Effector CD8-positive, alpha-beta T cell (primary cell): ENCODE measurements at places on chromosomes 13 and 19.

DNA sequence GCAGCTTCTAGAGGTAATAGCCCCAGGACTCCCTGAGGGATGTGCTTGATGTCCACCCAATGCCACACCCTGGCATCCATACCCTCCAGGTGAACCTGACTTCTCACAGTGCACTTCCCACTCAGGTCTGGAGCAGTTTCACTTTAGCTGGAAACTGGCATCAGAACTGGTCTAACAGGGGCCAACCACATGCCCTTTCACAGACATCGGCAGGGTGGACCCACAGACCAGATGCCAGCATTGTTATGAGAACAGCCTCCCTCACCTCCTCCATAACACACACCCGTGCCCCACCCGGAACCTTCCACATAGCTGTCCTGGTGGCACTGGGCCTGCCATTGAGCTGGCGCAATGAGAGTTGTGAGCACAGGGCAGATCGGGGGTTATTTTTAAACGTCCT lies 77.4 kb upstream of the GPR12 start:
- no peak for DNase-seq

GRCh38 chr13:33535061-33535460 lies 249.5 kb upstream of the STARD13 start:
- no peak for DNase-seq

GRCh38 chr19:48961673-48962028 lies 3.5 kb upstream of the FTL start:
- DNase-seq = no peak

DNA sequence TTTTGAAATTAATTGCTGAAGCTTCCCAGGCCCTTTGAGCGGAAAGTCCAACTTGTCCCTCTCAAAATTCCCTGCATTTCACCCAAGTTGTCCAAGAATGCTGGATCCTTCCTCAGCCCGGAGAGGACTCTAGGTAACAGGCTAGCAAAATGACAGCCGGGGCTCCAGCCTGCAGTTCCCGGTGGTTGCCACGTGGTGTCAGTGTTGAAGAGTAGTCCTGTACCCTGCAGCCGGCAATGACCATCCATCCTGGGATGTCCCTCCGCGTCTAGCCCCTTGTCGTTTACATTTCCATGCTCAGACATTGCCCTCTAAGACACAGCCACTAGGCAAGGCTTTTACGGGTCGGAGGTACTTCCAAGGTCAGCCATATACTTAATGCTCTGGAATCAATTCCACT lies 31.4 kb upstream of the MTIF3 start:
- DNase-seq = no peak

GRCh38 chr19:7540761-7541474 lies 5.4 kb downstream of the PNPLA6 start:
- DNase-seq = no peak

GRCh38 chr13:60335531-60335930 lies 61.5 kb upstream of the TDRD3 start:
- no peak for DNase-seq

GRCh38 chr13:39663508-39663907 lies 8.0 kb downstream of the COG6 start:
- DNase-seq = no peak
